ENCODE measurements at places on chromosomes 7 and 10.
A peak's percentile ranks its signal among the peaks of the same experiment; 100 is the strongest.

GRCh38 chr7:64902806-64903721 is at the start of gene ZNF273:
Gene ZNF273 (plus strand): TSS chr7:64903273. CDS start chr7:64903318, 45 bp downstream.
- peak; percentile 91 for DNase-seq

GRCh38 chr10:98445200-98445812 is 1.4 kb downstream of the HPS1 start:
- DNase-seq = no peak

- no peak for DNase-seq
Observed at GRCh38 chr7:17929647-17930395, 10.5 kb downstream of the SNX13 start.

DNA sequence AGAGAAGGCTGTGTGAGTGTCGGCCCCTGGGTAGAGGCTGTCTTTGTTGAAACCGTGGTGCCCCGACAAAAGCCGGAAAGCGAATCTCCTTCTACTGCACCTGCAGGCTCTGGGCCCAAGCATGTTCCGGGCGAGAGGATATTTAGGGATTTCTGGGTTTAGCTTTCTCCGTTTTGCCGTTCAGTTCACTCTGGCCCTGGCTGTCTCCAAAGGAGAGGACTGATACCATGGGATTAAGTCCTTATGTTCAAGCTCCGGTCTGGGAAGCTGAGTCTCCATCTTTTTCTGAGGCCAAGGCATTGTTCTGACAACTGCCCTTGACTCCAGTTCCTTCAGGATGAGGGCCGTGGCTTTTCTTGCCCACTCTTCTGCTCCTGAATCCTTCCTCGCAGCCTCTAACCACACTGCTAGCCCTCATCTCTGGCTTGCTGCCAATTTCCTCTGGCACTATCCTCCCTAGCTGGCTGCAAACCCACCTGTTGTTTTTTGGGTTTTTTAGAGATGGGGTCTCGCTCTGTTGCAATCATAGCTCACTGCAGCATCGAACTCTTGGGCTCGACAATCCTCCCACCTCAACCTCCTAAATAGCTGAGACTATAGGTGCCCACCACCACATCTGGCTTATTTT is 206.8 kb downstream of the SKIDA1 start:
- peak; percentile 26 for DNase-seq

- DNase-seq = no peak
Observed at GRCh38 chr10:69814251-69814650, 12.5 kb downstream of the COL13A1 start.

GRCh38 chr10:30495687-30496086 is 61.7 kb downstream of the MAP3K8 start:
- DNase-seq = no peak

GRCh38 chr7:77239471-77239870 is 39.9 kb upstream of the FGL2 start:
- DNase-seq = no peak

- no peak for DNase-seq
Observed at GRCh38 chr7:2616387-2617324, 15.1 kb upstream of the TTYH3 start.

- no peak for DNase-seq
Observed at GRCh38 chr7:36571190-36571560, 153.1 kb downstream of the AOAH start.

DNA sequence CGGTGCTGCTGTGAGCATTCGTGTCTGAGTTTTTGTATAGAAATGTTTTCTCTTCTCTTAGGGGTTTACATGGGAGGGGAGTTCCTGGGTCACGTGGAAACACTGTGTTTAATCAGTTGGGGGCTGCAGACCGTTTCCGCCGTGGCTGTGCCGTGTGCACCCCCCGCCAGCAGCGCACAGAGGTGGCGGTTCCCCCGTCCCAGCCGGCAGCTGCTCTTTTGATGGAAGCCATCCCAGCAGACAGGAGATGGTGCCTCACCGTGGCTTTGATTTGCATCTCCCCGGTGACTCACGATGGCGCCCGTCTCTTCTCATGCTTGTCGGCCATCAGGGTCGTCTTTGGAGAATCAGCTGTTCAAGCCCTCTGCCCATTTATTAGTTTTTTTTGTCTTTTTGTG is 34.9 kb upstream of the FOXL3 start:
- no peak for DNase-seq

- DNase-seq = peak; percentile 76
Observed at GRCh38 chr7:143214789-143215679, 6.8 kb upstream of the TAS2R40 start.

GRCh38 chr7:107318523-107319160 is 149.8 kb downstream of the HBP1 start:
- DNase-seq = no peak

- no peak for DNase-seq
Observed at GRCh38 chr7:96218664-96219243, 103.1 kb downstream of the SLC25A13 start.

DNA sequence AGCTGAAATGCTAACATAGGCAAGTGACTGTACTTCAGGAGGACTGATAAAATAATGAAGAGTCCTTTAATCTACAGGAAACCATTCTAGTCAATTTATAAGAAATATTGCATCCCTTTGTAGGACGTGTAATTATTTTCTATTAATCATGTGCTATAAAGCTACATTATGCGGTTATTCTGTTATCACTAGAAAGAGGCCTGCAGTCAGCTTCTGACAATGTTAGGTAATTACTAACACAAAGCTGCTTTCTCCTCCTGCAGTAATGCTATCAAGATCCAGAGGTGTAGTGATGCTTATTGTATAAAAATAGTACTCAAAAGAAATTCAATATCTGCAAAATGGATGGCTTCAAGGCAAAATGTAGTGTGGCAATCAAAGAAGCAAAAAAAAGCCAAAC is 191.1 kb downstream of the SKAP2 start:
- DNase-seq = no peak

- no peak for DNase-seq
Observed at GRCh38 chr7:69953136-69954067, 355.1 kb downstream of the AUTS2 start.

GRCh38 chr10:89398003-89398749 is 5.8 kb downstream of the IFIT1 start:
- no peak for DNase-seq

- DNase-seq = no peak
Observed at GRCh38 chr10:22606164-22606614, 108.2 kb downstream of the PIP4K2A start.

GRCh38 chr7:2729893-2730716 is 42.1 kb downstream of the AMZ1 start:
- DNase-seq = no peak

- DNase-seq = no peak
Observed at GRCh38 chr10:127018298-127018650, 113.0 kb downstream of the DOCK1 start.

GRCh38 chr10:88196291-88196690 is 332.9 kb downstream of the PTEN start:
- DNase-seq = peak; percentile 7

GRCh38 chr10:44394696-44395381 is 9.9 kb upstream of the CXCL12 start:
- no peak for DNase-seq

- DNase-seq = no peak
Observed at GRCh38 chr10:86646532-86646931, 7.8 kb upstream of the OPN4 start.

GRCh38 chr7:107133396-107133795 is 35.4 kb upstream of the HBP1 start:
- DNase-seq = no peak

GRCh38 chr10:8042721-8043568 is 11.5 kb upstream of the GATA3 start:
- DNase-seq = no peak

GRCh38 chr7:24381894-24382505 is 98.0 kb downstream of the NPY start:
- peak; percentile 35 for DNase-seq

Data from COR-L47 (cell line).